ENCODE measurements at places on chromosomes 12 and 14.

GRCh38 chr12:131827961-131828534 is at the start of gene MMP17:
TSS of gene MMP17 (plus strand) at chr12:131828393. CDS start at chr12:131828495, 102 bp downstream.
- H3K4me1 ChIP-seq, result no peaks in the 10 kb centered on the region
- no peak within 1 kb of the TSS for H3K4me3 ChIP-seq
- H3K36me3 ChIP-seq, result no peaks in the 10 kb centered on the region
- DNase-seq, result no peak

DNA sequence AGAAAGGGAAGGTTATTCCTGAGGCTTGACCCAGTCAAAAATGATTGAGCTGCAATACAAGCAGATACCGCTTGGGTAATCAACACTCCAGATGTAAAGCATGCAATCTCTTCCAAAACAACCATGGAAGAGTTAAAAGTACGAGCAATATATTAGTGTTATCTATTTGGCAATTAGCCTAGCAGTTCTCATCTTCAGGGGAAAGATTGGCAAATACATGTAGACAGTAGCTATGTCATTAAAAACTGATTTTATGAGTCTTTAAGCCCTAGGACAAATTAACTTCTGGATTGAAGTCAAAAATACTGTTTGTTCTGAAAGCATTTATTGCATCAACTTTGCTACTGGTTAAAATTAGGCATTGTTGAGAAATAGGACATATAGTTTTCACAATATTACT is 9.3 kb upstream of the GYS2 start:
- no peak overlapping the region for H3K4me3 ChIP-seq
- H3K36me3 ChIP-seq, result no peaks in the 10 kb centered on the region
- H3K4me1 ChIP-seq, result peaks cover 26% of the 10 kb centered on the region
- no peaks in the 10 kb centered on the region for H3K27me3 ChIP-seq
- peak overlapping the region; percentile 58 for H3K27ac ChIP-seq

- H3K4me1 ChIP-seq, result no peaks in the 10 kb centered on the region
- H3K4me3 ChIP-seq, result no peak overlapping the region
- H3K27ac ChIP-seq, result no peak overlapping the region
- no peak for DNase-seq
- peaks cover 9% of the 10 kb centered on the region for H3K27me3 ChIP-seq
- H3K36me3 ChIP-seq, result no peaks in the 10 kb centered on the region
Measured at GRCh38 chr14:60064491-60065072, 27.1 kb upstream of the PCNX4 start.

GRCh38 chr14:36655963-36656686 is 5.5 kb upstream of the PAX9 start:
- no peaks in the 10 kb centered on the region for H3K36me3 ChIP-seq
- no peak for DNase-seq
- H3K27me3 ChIP-seq, result no peaks in the 10 kb centered on the region
- no peaks in the 10 kb centered on the region for H3K4me1 ChIP-seq

- no peak overlapping the region for H3K4me3 ChIP-seq
- H3K27ac ChIP-seq, result no peak overlapping the region
- no peaks in the 10 kb centered on the region for H3K4me1 ChIP-seq
- no peak for DNase-seq
- H3K36me3 ChIP-seq, result no peaks in the 10 kb centered on the region
Measured at GRCh38 chr12:109758426-109759420, 45.1 kb downstream of the FAM222A start.

- no peaks in the 10 kb centered on the region for H3K4me1 ChIP-seq
- no peak overlapping the region for H3K27ac ChIP-seq
- H3K36me3 ChIP-seq, result no peaks in the 10 kb centered on the region
- no peak overlapping the region for H3K4me3 ChIP-seq
- H3K27me3 ChIP-seq, result no peaks in the 10 kb centered on the region
Measured at GRCh38 chr12:27573972-27574371, 50.0 kb downstream of the PPFIBP1 start.

GRCh38 chr14:33584697-33585096 is 366.2 kb downstream of the EGLN3 start:
- DNase-seq, result no peak
- H3K4me1 ChIP-seq, result no peaks in the 10 kb centered on the region
- no peaks in the 10 kb centered on the region for H3K36me3 ChIP-seq
- H3K27ac ChIP-seq, result no peak overlapping the region

GRCh38 chr14:43872222-43872621 is 634.9 kb downstream of the FSCB start:
- no peak overlapping the region for H3K4me3 ChIP-seq
- no peaks in the 10 kb centered on the region for H3K27me3 ChIP-seq
- no peak for DNase-seq
- H3K36me3 ChIP-seq, result no peaks in the 10 kb centered on the region
- H3K4me1 ChIP-seq, result no peaks in the 10 kb centered on the region

DNA sequence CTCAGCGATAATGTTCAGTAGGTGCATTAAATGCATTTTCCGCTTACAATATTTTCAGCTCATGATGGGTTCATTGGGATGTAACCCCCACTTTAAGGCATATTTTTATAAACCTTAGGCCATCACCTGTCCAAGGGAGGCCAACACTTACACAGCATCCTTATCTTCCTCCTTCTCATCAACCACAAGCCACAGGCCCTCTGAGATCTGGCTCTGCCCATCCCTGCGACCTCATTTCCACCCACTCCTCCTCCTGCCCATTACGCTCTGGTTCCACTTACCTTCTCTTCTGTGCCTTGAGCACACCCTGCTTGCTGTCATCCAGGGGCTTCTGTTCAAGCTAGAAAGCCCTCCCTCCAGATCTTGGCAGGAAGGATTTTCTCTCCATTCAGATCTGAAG is 93.2 kb downstream of the EGLN3 start:
- no peaks in the 10 kb centered on the region for H3K36me3 ChIP-seq
- H3K4me1 ChIP-seq, result no peaks in the 10 kb centered on the region
- H3K27ac ChIP-seq, result no peak overlapping the region

GRCh38 chr12:53107122-53107521 is 3.8 kb downstream of the SOAT2 start:
- DNase-seq, result no peak
- H3K4me3 ChIP-seq, result no peak overlapping the region
- H3K27ac ChIP-seq, result no peak overlapping the region
- no peaks in the 10 kb centered on the region for H3K36me3 ChIP-seq
- no peaks in the 10 kb centered on the region for H3K4me1 ChIP-seq
- H3K27me3 ChIP-seq, result no peaks in the 10 kb centered on the region

- no peaks in the 10 kb centered on the region for H3K4me1 ChIP-seq
- H3K36me3 ChIP-seq, result no peaks in the 10 kb centered on the region
- no peaks in the 10 kb centered on the region for H3K27me3 ChIP-seq
- H3K27ac ChIP-seq, result no peak overlapping the region
- no peak for DNase-seq
- H3K4me3 ChIP-seq, result no peak overlapping the region
Measured at GRCh38 chr12:127381043-127381668, 885.8 kb upstream of the TMEM132C start.

- H3K4me3 ChIP-seq, result no peak overlapping the region
- no peaks in the 10 kb centered on the region for H3K27me3 ChIP-seq
- H3K4me1 ChIP-seq, result no peaks in the 10 kb centered on the region
- no peak for DNase-seq
Measured at GRCh38 chr12:91216871-91217270, 34.3 kb upstream of the DCN start.

- no peak for DNase-seq
- no peak overlapping the region for H3K4me3 ChIP-seq
- 0 out of 2 replicates have a peak, but pooled peaks cover 6% of the 10 kb centered on the region for H3K4me1 ChIP-seq
- H3K36me3 ChIP-seq, result no peaks in the 10 kb centered on the region
Measured at GRCh38 chr12:93944911-93945310, 203.5 kb upstream of the PLXNC1 start.

GRCh38 chr12:29545102-29545467 is 47.6 kb upstream of the OVCH1 start:
- H3K4me3 ChIP-seq, result no peak overlapping the region

GRCh38 chr12:127562816-127563215 is 704.2 kb upstream of the TMEM132C start:
- H3K27me3 ChIP-seq, result no peaks in the 10 kb centered on the region
- no peak overlapping the region for H3K4me3 ChIP-seq
- no peak for DNase-seq
- no peaks in the 10 kb centered on the region for H3K4me1 ChIP-seq

GRCh38 chr12:11174022-11174421 is 3.0 kb downstream of the SMIM10L1 start:
- peaks cover 28% of the 10 kb centered on the region for H3K36me3 ChIP-seq
- H3K4me1 ChIP-seq, result peaks cover 37% of the 10 kb centered on the region
- H3K27ac ChIP-seq, result no peak overlapping the region
- DNase-seq, result no peak

DNA sequence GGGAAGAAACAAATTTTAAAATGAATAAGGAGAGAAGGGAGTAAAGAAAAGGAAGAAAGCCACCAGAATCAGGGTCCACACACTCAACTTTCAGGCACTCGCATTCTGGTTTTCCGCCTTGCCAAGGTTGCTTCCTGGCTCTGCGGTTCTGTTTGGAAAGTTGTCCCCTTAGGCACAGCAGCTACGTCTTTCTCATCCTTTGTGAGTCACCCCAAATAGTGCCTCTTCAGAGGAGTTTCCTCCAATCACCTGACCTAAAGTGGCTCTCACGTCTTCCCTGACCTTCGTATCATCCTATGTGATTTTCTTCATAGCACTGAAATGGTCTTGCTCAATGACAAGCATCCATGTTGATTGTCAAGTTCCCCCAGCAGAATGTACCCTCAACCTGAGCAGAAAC is 99.5 kb upstream of the TMCC3 start:
- no peak for DNase-seq
- no peaks in the 10 kb centered on the region for H3K4me1 ChIP-seq
- H3K4me3 ChIP-seq, result no peak overlapping the region

DNA sequence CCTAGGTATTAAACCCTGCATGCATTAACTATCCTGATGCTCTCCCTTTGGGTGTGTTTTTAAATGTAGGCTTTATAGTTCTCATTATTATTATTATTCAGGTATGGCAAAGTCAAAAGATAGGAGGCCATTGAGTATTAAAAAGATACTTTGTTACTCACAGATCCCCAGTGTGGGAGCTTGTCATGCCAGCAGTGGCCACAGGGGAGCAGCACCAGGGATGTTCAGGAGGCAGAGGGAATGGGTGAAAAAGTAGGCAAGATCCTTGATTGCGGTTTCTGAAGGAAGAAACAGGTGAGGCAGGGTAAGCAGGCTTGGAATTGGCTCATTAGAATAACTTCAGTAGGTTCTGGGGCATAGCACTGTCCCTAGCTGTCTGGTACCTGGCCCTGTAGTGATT is 382.2 kb downstream of the MED13L start:
- no peaks in the 10 kb centered on the region for H3K4me1 ChIP-seq
- DNase-seq, result peak; percentile 8
- H3K27ac ChIP-seq, result no peak overlapping the region
- no peak overlapping the region for H3K4me3 ChIP-seq

GRCh38 chr12:109689426-109689825 is 24.2 kb upstream of the FAM222A start:
- H3K4me3 ChIP-seq, result no peak overlapping the region
- no peaks in the 10 kb centered on the region for H3K4me1 ChIP-seq
- no peak overlapping the region for H3K27ac ChIP-seq
- H3K27me3 ChIP-seq, result peaks cover 5% of the 10 kb centered on the region
- DNase-seq, result no peak
- H3K36me3 ChIP-seq, result no peaks in the 10 kb centered on the region

DNA sequence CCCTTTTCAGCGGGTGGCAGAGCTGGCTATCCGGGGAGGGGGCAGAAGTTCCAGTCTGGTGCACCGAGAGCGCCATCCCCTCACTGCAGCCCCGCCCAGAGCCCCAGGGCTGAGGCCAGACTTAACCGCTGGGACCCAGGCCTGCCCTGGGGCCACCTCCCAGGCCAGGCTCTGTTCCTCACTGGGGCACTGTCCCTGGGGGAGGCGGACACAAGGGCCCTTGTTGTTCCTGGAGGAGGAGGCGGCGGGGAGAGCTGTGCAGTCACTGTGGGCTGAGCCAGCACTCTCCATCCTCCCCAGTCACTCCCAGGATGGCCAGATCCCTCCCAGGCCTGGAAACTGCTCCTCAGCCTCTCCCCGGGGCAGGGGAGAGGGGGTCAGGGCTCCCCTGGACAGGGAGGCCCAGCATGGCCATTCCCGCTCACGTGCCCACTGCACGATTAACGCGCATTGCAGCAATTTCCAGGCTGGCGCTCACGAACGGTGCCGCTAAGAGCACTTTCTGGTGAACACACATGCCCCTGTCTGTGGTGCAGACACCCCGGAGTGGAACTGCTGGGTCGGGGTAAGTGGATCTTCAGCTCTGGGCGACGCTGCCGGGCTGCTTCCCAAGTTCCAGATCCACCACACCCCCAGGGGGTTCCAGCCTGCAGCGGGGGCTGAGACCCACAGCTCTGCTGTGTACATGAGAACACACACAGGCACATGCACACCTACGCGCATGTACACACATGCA is 89.8 kb upstream of the SFSWAP start:
- H3K27ac ChIP-seq, result no peak overlapping the region
- H3K4me1 ChIP-seq, result no peaks in the 10 kb centered on the region
- H3K27me3 ChIP-seq, result no peaks in the 10 kb centered on the region
- DNase-seq, result no peak
- H3K4me3 ChIP-seq, result no peak overlapping the region

DNA sequence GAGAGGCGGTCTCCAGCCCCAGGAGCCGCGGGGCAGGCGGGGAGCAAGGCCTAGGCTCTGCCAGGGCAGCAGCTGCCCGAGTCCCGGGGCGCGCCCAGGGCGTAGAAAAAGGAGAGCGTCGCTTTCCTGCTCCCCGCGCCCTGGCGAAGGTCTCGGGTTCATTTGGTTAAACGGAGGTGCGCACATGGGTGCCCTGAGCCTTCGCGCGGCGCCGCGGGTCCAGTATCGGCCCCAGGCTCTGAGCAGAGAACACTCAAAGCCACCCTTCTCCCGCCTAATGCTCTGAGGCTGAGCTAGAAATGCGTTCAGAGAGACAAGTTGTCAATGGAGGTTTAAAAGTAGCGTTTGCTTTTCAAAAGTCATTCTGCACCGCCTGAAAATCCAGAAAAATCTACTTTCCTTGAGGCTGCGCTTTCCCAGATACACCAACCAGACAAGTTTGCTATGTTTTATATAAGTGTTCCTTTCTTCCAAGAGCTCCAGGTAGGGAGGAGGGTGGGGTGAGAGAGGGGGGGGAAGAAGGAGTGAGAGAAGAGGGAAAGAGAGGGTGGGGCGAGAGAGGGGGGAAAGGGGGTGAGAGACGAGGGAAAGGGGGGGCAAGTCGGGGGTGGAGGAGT is 1.5 kb downstream of the TMEM132C start:
- no peaks in the 10 kb centered on the region for H3K36me3 ChIP-seq
- no peaks in the 10 kb centered on the region for H3K27me3 ChIP-seq
- H3K4me3 ChIP-seq, result no peak overlapping the region
- no peaks in the 10 kb centered on the region for H3K4me1 ChIP-seq
- no peak for DNase-seq
- no peak overlapping the region for H3K27ac ChIP-seq

GRCh38 chr14:60710494-60710893 is 13.7 kb downstream of the SIX4 start:
- H3K4me3 ChIP-seq, result no peak overlapping the region
- no peaks in the 10 kb centered on the region for H3K4me1 ChIP-seq
- H3K36me3 ChIP-seq, result no peaks in the 10 kb centered on the region
- no peak for DNase-seq
- H3K27ac ChIP-seq, result no peak overlapping the region
